ENCODE measurements at places on chromosomes 7 and 10.

- DNase-seq, result no peak
Measured at GRCh38 chr7:149197675-149198074, 2.3 kb downstream of the ZNF282 start.

DNA sequence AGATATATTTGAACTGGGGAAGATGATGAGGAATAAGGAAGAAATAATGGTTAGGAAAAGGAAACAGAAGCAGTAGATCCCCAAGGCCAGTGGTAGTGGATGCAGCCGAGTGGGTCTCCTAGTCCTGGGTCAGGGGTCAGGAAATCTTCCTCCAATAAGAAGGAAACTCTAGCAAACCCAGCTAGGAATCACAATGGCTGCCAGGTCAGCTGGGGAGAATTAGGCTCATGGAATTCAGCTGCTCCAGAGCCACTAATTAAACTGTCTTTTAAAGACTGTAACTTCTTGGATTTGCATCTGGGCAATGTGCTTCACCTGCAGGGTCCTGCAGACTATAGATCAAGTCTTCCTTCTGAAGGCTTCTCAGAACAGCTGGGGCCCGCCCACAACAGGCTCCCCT is 644.4 kb downstream of the KCNMA1 start:
- DNase-seq, result no peak

GRCh38 chr10:12262278-12262981 is 66.4 kb downstream of the CDC123 start:
- DNase-seq, result no peak

DNA sequence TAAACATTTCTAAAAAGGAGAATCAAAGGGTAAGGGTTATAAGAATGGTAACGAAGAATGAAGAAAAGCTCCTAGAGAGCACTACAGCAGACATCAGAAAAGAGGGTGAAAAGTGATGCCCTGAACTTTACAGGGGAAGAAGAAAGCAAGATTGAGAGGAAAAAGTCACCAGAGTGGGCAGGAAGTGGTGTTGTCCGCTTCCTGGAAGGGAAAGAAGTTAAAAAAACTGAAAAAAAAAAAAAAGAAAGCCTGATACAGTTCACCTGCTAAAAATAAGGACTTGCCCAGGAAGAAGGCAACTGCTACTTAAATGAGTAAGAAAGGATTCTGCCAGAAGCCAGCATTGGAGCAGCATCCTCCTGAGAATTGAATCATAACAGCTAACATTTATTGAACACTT is 330.1 kb upstream of the PHF14 start:
- no peak for DNase-seq

DNA sequence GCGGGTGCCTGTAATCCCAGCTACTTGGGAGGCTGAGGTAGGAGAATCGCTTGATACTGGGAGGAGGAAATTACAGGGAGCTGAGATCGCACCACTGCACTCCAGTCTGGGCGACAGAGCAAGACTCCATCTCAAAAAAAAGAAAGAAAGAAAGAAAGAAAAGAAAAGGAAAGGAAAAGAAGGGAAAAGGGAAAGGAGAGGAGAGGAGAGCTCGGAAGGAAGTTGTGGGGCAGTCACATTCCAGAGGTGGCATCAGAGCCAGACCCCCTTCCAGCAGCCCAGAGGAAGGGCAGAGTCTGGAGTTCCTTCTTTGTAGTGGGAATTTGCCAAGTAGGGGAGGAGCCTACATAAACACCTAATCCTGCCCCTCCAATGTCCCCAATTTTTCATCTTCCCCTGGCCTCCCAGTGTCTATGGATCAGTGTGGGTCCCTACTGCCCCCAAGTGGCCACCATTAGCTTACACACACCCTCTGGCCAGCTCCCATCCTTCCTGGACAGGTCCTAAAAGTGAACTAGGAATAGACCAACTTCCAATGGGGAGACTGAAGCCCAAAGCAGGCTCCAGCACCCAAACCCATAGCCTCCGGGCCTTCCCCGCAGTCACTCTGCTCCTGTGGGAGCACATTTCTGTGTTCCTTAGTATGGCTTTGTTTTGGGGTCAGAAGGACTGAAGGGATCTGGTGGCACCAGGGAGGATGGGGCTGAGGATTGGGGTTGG is 39.6 kb upstream of the HSPB1 start:
- DNase-seq, result peak; percentile 25

DNA sequence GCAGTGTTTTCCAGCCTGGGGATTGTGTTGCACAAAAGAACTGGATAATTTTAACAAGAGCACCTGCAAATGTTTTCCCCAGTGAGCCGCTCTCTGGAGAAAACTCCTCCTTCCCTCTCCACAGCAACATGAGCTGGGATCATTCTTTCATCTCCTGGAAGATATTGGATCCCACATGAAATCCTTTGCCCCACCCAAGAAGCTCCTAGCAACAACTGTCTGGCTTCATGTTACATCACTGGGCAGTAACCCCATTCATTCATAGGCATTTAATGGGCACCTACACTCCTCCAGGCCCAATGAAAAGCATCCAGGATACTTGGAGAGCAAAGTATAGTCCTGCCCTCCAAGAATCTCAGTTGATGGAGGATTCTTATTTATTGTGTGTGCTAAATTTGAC is 27.2 kb downstream of the LSM5 start:
- DNase-seq, result no peak

DNA sequence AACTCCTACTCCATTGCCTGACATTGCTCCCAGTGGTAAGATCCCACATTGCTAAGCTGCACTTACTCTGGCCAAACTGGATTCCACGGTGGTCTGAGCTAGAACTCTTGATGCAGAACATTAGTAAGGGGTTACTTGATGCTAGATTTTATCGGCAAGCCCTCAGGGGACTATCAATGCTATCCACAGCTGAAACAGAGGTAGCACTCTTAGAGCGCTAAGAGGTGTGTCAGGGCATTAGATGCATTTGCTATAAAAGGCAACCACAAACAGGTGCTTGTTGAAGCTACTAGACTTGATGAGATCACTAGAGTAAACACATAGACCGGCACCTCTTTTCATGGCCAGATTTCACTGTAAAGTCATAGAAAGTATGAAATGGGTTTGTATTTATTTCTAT is 116.3 kb downstream of the MDFIC start:
- DNase-seq, result no peak

DNA sequence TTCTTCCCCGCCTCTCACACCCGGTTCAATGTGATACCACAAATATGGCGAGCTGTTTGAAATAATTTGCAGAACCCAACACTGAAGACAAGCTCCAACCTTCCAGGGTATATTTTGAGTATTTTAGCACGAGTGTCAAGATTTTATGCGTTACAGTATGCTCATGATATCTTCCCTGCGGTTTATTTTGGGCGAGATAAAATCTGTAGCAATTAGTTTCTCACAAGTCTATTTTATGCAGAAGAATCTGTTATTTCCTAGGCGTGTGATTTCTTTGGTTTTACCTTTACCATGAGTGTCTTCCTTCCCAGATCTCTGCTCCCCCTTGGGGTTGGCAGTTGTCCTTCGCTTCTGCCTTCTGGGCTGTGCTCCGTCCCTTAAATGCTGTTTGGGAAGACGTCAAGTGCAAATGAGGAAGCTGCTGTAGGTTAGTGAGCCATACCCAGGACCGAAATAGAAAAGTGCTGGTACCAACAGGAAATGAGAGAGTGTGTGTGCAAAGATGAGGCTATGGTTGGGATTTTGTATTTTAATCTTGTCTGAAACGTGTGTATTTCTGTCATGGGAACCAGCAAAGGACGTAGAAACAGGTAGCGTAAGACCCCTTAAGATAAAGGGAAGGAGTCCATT is 299.8 kb downstream of the KLF6 start:
- DNase-seq, result no peak

DNA sequence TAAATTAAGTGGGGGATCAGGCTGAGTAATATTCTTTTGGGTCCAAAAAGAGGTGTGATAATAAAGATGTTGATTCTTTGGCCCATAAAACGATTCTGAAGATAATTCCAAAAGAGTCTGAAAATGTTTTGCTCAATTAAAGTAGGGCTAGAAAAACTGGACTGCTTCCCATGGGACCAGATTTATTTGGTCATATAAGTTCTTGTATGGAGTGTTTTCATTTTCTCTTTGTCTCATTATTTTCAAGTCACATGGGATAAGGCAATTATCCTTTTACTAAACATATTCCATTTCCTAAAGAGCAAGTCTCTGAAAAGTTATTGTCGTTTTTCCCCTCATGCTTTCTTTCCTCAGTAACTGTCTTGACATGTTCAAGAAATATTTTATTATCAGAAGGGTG is 41.5 kb downstream of the CDK6 start:
- no peak for DNase-seq

DNA sequence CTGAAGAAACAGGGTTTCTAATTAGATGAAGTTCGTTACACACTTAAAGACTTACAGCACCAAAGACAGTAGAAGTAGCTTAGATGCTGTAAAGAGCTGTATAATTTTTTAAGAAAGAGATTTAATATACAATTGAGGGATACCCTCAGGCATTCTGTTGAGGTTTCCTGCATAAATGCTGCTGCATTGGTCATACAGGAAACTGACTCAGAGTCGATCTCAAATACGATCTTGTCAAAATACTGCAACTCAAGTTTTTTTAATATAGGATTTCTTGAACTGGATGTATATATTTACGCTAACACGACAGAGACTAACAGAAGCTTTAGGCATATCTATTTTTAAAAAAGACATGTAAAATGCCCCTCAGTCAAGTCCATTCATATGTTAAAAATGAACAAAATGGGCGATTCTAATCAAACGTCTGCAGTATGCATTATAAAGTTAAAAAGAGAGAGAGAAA is 2.4 kb upstream of the ARID5B start:
- DNase-seq, result no peak

DNA sequence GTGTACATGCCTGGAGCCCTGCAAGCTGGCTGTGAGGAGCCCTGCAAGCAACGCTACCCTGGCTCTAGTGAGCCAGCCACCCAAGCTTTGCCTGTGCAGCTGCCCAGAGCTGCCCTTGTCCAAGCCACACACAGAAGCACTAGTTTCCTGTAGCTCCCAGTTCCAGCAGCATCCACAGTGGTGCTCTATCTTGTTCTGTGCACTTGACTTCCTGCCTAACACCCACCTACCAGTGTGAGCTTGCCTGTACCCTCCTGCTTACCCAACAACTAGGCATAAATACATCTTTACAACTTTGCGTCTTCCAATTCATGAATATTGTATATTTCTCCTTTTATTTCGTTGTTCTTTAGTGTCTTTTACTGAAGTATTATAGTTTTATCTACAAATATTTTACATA is 32.2 kb upstream of the ZNF518A start:
- DNase-seq, result no peak

DNA sequence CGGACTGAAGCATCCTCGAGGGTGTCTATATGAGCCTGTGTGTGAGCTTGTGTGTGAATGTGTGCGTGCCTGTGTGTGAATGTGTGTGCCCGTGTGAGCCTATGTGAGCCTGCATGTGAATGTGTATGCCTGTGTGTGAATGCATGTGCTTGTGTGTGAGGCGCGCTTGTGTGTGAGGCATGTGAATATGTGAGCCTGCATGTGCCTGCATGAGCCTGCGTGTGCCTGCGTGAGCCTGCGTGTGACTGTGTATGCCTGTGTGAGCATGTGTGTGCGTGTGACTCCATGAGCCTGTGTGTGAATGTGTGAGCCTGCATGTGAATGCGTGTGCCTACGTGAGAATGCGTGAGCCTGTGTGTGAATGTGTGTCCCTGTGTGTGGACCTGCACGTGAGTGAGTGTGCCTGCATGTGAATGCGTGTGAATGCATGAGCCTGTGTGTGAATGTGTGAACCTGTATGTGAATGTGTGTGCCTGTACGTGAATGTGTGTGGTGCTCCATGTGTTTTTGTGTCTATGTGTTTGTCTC is 33.4 kb downstream of the PDGFA start:
- DNase-seq, result no peak

- DNase-seq, result no peak
Measured at GRCh38 chr10:31756729-31757110, 171.9 kb downstream of the ARHGAP12 start.

GRCh38 chr7:65239707-65240352 is 133.8 kb upstream of the ZNF92 start:
- no peak for DNase-seq
